ENCODE measurements at places on chromosomes 2 and 18. TPM values are rescaled to one million over a fixed set of nuclear protein-coding genes. Genes with fewer than 3 reads are reported as not detected.

- no peak for DNase-seq
These were observed 94.7 kb upstream of the TAF1B start for GRCh38 chr2:9748577-9748976.

GRCh38 chr2:160114020-160114419, 51.6 kb upstream of the PLA2R1 start:
- DNase-seq, result no peak

Gene ADAM23
- 11.1 TPM for total RNA-seq

Gene FSIP2
- 1.3 TPM for total RNA-seq

- no peak for DNase-seq
These were observed 101.1 kb downstream of the SPTBN1 start for GRCh38 chr2:54557211-54557600.

Gene IL18R1
- 11.0 TPM for total RNA-seq

Gene TDRD15
- total RNA-seq, result 0.06 TPM

Gene REG3A
- total RNA-seq, result 4.1 TPM

Gene EFEMP1
- total RNA-seq, result 793 TPM

Gene ATP6V1C2
- 1.7 TPM for total RNA-seq

- no peak for DNase-seq
These were observed 258.6 kb downstream of the RAD51AP2 start for GRCh38 chr2:17259613-17260012.

DNA sequence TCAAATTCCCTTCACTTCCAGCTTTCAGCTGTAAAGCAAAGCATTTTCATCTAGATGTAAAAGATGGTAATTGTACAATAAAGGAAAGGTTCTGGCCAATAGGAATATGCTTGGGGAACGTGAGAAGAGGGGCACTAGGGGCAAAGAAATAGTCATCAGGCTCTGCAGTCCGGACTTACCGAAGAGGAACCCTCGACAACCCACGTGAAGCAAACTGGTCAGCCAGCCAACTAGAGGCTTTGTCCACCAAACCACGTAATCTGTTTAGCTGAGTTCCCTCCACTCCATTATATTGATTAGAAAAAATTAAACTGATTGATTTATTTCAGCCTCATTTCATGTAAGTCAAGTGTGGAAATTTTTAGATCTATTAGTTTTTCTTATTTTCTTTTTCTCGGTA, 300.4 kb upstream of the FANCL start:
- DNase-seq, result no peak

DNA sequence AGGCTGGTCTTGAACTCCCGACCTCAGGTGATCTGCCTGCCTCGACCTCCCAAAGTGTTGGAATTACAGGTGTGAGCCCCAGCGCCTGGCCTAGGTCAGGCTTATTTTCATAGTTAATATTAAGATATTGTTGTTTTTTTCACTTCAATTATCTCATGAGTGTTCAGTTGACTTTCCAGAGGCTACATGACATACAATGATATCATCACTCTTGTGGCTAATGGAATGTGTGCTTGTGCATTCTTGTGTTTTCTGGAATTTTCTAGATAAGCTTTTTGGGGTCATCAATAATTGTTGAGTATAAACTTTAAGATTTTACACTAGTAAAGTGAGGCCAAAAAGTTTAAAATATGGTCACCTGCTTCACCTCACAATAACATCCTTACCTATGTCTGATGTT, 180.9 kb downstream of the FIGN start:
- no peak for DNase-seq

Gene AQP12A
- not detected for total RNA-seq

- no peak for DNase-seq
These were observed 292.0 kb downstream of the CNTNAP5 start for GRCh38 chr2:124316881-124317605.

DNA sequence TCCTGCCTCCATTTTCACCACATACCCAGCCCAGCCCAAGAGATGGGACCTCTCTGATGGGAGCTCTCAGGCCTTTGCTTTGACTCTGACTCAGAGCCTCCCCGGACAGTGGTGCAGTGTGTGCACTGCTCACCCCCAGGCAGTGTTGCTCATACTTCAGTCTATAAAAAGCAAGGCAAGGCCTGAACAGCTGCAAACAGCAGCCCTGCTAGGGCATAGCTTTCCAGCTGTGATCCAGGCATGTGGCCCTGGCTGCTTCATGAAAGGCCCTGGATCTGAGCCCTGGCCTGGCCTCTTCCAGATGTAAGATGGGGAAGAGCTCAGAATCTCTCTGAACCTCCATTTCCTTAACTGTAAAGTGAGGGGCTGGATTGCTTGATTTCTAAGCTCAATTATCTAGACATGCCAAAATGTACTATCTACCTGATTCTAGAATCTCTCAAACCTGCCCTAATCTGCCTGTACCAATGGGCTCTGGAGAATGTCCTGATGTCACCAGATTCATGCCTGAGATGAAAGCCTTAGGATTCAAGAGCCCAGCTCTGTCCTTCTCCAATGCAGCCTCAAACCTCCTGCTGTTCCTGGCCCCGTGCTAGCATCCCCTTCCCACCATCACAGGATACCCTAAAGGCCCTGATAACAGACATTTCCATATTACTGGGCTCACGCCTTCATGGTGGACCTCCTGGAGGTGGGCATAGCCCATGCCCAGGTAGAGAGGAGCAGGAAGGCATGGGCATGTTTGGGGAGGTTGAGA, 206.9 kb downstream of the ARL4C start:
- peak; percentile 59 for DNase-seq

DNA sequence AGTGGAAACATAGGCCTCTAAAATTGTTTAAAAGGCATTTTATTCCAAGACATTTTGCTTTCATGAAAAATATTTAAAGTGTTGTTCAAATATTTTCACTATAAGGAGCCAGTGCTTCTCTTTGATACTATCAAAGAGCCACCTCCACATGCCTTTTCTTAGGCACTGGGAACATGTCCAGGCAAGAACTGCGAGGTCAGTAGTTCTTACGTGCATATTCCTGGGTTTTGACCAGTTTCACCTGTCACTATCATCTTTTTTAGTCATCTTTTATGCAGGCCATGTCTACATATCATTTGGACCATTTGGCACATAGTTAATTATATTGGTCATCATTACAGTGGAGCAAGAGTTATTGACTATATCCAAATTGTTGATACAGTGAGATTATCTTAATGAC, 195.3 kb downstream of the CCDC85A start:
- DNase-seq, result no peak

- DNase-seq, result no peak
These were observed 382.2 kb downstream of the NBAS start for GRCh38 chr2:15178946-15179345.

- no peak for DNase-seq
These were observed 32.6 kb upstream of the KCMF1 start for GRCh38 chr2:84938194-84938879.

GRCh38 chr18:13356032-13356431, 137.5 kb downstream of the LDLRAD4 start:
- DNase-seq, result no peak

DNA sequence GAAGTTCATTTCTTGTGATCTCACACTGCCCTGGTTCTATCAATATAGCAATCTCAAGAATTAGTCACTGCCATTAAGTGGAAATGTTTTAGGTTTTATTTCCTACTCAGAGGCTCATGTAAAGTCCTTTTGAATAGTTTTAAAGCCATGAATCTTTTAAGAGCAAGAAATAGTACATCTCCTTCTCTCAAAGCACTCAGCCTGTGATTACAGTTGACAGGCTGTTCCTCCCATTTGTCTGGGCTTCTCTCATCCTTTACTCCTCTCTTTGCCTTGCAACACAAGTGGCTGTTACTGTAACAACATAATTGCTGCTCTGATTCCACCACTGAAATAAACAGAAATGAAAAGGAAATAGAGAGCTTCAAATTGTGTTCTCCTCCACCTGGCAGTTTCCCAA, 18.4 kb downstream of the GRP start:
- no peak for DNase-seq

DNA sequence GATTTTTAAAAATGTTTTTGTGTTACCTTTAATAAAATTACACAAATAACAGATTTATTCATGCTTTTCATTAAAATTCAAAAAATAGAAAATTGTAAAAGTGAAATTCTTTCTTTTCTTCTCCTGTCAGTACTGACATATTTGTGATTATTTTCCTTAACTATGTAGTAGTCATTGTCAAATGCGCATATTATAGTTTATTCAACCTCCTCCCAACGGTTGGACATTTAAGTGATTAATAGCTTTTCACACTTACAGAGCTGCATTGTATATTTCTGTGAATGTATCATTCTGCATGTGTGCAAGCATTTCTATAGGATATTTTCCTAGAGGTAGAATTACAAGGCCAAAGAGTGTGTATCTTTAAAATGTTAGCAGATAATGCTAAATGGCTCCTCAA, 259.2 kb downstream of the SH3BP4 start:
- no peak for DNase-seq

Gene MZT2A
- 59.8 TPM for total RNA-seq

GRCh38 chr18:74516271-74517235, 17.7 kb upstream of the CNDP1 start:
- DNase-seq, result no peak

DNA sequence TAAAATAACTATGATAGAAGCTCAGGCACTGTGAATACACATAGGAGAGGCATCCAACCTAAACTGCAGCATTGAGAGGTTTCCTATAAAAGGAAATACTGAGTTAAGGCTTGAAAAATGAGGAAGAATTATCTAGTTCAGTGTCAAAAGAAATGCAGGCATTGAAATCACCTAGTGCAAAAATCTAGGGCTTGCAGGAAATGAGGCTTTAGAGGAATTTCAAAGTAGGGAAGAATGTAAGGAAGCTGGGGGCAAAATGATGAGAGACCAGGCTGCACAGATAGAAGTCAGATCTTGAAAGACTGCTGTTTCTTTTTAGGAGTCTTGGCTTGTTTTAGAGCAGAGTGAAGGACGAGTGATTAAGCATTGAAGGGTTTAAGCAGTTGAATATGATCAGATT, 28.1 kb upstream of the SCYGR2 start:
- DNase-seq, result no peak

Gene CNRIP1
- total RNA-seq, result 31.7 TPM

Gene NEURL3
- 0.33 TPM for total RNA-seq

- no peak for DNase-seq
These were observed 2041.2 kb upstream of the PIK3C3 start for GRCh38 chr18:39913672-39914366.

DNA sequence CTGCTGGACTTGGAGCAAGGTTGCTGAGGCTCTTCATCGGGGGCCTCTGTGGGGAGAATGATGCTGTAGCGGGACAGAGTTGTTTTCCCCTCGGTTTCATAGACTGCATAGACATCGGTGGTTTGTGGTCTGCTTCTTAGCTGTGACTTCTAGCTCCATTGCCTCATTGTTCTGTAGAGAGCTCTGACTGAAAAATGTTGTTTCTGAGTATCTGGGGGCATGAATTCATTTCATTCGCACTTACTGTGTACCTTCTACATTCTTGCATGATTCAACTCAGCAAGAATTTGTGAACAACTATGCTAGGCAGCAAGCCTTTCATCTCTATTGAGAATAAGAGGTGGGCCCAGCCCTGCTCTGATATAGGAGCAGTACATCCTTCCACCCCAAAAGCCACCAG, 406.8 kb downstream of the NBAS start:
- DNase-seq, result no peak

Gene CYP1B1
- 115 TPM for total RNA-seq

Gene NEB
- total RNA-seq, result 1.6 TPM

Gene OTX1
- total RNA-seq, result not detected

Gene TCF23
- total RNA-seq, result 0.39 TPM

- DNase-seq, result no peak
These were observed 427.3 kb downstream of the GALR1 start for GRCh38 chr18:77676910-77677309.

- DNase-seq, result no peak
These were observed 43.6 kb downstream of the MAP3K20 start for GRCh38 chr2:173119069-173119807.

GRCh38 chr2:223941579-223942277, 3.4 kb downstream of the WDFY1 start:
- no peak for DNase-seq

Gene CUL3
- total RNA-seq, result 65.1 TPM

DNA sequence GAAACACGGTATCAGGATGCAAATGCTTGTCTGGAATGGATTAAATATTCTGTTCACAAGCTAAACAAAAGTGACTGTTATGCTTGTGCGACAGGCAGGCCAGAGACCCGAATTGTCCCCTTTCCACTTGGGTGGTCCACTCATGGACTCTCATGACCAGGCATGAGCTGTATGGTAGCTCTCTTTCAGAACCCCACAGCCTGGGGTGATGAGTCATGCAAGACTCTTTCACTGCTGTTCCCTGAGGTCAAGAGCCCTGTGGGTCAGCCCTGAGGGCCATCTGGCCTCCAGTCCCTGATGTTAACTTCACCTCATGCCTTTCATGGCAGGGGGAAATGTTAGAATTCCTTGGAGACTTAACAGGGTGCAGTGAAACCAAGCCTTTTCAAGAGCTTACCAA, 13.7 kb upstream of the SAP130 start:
- no peak for DNase-seq

DNA sequence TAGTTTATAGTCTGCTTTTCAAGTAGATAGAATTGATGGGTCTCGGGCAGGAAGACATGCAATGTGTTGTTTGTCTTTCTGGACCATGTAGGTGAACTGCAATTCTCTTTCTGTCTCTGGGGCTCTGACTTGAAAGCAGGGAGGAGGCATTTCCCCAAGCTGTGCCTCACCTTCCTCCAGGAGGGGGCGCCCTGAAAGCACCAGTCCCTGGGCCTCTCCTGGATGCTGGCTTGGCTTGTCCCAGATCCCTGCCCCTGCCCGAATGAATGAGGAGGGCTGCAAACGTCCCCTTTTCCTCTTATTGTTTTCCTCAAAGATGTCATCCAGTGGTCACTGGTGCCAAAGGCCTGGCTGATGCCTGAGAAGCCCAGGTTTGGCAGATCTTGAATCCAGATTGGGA, 270.6 kb downstream of the CELF4 start:
- DNase-seq, result no peak

Gene DYNAP
- total RNA-seq, result not detected

Gene RBM44
- 3.2 TPM for total RNA-seq

GRCh38 chr18:24704946-24705630, 244.7 kb downstream of the HRH4 start:
- DNase-seq, result no peak

DNA sequence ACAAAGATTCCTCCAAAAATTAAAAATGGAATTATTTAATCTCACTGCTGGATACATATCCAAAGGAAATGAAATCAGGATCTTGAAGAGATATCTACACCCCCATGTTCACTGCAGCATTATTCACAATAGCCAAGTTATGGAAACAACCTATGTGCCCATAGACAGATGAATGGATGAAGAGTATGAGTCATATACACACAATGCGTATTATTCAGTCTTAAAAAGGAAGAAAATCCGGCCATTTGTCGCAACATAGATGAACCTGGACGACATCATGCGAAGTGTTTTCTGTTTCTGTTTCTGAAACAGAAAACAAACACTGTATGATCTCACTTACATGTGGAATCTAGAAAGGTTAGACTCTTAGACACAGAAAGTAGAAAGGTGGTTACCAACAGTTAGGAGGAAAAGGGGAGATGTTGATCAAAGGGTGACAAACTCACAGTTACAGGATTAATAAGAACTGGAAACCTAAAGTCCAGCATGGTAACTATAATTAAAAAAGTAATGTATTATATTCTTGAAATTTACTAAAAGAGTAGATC, 87.8 kb upstream of the ERBB4 start:
- no peak for DNase-seq
